ENCODE measurements at places on chromosomes 5 and 9.

DNA sequence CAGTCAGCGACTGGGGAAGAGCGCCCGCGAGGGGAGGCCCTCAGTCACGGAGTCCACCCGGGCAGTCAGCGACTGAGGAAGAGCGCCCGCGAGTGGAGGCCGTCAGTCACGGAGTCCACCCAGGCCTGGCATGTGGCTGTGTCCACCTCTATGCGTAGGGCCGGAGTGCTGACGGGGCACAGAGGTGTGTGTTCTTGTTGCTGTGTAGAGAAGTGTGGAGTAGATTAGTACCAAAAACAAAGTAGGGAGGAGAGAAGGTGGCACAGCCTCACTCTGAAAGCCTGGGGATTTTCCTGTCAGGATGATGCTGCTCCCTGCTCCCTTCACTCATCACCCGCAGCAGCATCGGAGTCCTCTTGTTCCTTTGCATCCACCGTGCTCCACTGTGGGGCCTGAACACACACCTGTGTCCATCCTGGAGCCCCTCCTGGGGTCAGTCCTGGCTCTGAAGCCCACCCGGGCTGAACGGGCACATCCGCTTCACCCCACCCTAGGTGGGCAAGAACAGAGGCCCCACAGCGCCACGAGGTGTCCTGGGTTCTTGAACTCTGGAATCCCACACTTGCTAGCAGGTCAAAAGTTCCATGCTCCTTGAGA lies 37.9 kb downstream of the AHRR start:
- DNase-seq = no peak

- DNase-seq = no peak
Measured at GRCh38 chr5:17433406-17433805, 64.6 kb upstream of the TAF11L2 start.

- no peak for DNase-seq
Measured at GRCh38 chr5:56389261-56389660, 156.1 kb upstream of the ANKRD55 start.

- no peak for DNase-seq
Measured at GRCh38 chr5:102306121-102306520, 10.0 kb upstream of the SLCO4C1 start.

DNA sequence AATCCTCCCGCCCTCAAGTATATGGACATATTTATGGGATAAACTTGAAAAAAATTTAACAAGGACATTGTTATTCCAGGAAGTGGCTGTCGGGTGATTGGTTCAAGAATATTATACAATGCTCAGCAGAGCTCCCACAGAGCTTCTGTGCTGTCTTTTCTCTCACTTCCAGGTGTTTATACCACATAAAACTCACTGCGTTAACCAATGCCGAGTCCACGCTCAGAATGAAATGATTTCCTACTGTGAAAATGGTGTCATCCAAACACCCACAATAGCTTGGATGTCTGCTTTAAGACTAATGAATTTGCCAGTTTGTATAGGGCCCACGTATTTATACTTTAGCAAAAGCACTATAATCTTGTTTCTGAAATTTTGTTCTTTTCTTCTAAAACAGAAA lies 368.2 kb downstream of the NDUFS4 start:
- DNase-seq = no peak

DNA sequence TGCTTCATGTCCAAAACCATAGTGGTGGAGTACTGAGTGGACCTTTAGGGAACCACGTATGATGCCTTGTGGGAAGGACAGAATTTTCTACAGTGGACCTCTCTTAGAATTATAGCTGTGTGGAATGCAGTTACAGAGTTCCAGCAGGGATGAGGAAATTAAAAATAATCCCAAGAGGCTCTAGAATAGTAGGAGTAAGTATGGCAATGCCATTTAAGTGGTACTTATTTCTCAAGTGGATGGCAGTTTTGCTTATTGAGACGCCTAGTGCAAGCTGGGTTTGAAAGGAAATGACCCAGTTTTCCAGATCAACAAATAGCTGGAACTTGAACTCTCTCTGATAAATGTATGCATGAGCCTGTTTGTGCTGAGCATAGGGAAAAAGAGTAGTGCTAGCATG lies 431.6 kb downstream of the PRR16 start:
- DNase-seq = no peak

GRCh38 chr5:137035480-137035878 lies 463.6 kb downstream of the SPOCK1 start:
- no peak for DNase-seq

GRCh38 chr5:143119881-143120341 lies 283.6 kb downstream of the NR3C1 start:
- DNase-seq = no peak

DNA sequence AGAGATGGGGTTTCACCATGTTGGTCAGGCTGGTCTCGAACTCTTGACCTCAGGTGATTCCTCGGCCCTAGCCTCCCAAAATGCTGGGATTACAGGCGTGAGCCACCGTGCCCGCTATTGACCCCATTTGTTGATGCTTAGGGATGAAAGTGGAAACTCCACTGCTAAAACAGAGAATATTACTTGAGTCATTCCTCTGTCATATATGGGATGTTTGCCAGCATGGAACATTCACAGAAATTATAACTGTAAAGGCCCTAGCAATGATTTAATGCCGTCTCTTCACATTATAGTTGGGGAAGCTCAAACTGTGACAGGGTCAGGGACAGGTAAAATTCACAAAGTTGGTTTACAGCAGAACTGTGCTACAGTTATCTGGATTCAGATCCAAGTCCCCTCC lies 94.5 kb downstream of the TMC1 start:
- no peak for DNase-seq

- no peak for DNase-seq
Measured at GRCh38 chr5:42349163-42349562, 74.1 kb upstream of the GHR start.

DNA sequence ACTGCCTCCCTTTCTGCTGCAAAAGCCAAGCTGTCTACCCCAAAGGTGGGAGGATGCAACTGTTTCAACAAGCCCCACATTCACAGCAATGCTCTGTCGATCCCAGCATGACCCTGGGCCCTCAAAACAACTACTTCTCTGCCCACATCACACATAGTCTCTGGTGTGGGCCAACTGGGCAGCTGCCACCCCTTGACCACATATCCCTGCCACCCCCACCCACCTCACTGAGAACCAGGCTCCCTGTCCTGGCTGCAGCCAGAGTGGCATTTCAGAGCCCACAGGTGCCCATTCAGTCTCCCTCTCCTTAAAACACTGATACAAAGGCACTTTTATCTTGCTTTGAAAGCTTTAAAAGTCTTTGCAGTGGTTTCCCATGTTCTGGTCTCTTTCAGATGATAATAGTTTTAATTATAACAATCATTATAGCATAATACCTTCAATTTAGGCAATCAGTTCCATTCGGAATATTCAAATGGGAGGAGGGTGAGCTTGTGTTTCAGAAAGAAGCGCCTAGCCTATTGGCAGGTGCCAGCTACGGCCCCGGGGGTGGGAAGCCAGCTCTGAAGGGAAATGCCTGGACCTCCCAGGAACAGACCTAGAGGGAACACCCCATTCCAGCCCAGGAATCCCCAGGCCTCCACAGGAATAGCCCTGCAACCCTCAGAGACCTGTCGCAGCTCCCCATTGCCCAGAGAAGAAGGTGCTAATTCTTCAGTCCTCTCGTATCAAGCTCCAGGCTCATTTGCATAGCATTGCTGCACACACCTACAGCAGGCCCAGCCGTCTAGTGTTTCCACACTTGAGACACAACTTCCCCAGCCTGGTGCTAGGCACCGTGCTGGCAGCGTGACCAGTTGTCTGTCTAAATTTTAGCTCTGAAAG lies 90.8 kb downstream of the C5orf15 start:
- no peak for DNase-seq

Data from right kidney (tissue), 9 donors.